ENCODE measurements at places on chromosomes 6 and 20.

DNA sequence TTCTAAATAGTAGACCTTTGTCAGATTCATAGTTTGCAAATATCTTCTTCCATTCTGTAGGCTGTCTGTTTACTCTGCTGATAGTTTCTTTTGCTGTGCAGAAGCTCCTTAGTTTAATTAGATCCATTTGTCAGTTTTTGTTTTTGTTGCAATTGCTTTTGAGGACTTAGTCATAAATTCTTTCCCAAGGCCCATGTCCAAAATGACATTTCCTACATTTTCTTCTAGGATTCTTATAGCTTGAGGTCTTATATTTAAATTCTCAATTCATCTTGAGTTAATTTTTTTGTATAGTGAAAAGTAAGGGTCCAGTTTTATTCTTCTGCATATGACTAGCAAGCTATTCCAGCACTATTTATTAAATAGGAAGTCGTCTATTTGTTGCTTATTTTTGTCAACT, 287.0 kb downstream of the PACRG start:
- no peak for DNase-seq

DNA sequence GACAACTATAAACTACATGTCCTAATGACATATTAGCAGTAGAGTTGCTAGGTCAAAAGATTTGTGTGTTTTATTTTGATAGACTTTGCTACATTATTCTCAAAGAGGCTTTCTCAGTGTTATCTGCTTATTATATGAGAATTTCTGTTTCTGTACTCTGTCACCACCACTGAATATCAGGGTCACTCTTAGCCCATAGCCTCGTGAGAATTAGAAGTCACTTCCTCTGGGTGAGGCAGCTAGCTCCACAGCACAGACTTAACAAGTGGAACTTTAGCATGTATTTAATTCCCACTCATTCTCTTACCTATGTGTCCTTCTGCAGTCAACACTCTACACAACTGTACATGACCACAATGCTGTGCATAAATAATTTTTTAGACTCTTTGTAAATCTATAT, 6.7 kb downstream of the PHACTR2 start:
- no peak for DNase-seq

DNA sequence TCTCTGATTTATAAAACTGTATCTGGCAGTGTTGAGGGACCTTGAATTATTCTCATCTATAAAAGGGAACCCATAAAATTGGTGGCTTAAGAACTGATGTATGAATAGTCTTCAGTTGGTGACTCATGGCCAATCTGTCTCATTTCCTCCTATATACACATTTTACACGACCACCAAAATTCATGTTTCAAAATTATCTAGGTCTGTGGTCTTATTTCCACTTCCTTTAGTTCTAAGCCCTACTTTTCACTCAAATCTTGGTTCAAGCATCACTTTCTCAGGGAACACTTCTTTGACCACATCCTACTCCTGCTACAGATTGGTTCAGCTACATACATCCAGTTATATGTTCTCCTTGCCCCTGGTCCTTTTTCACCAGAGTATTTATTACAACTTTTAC, 18.6 kb upstream of the ENPP1 start:
- no peak for DNase-seq

DNA sequence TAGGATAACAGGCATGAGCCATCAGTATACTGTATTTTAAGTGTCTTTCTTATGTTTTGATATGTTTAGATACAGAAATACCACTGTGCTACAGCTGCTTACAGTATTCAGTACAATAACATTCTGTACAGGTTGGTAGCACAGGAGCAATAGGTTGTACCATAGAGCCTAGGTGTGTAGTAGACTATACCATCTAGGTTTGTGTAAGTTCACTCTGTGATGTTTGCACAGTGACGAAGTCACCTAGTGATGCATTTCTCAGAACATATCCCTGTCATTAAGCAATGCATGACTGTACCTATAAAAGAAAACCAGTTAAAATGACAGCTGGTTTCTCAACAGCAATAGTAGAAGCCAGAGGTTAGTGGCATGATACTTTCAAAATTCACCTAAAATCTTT, 3.0 kb upstream of the ZBTB24 start:
- no peak for DNase-seq

- DNase-seq = no peak
Observed at GRCh38 chr6:22444330-22444729, 125.0 kb upstream of the HDGFL1 start.

DNA sequence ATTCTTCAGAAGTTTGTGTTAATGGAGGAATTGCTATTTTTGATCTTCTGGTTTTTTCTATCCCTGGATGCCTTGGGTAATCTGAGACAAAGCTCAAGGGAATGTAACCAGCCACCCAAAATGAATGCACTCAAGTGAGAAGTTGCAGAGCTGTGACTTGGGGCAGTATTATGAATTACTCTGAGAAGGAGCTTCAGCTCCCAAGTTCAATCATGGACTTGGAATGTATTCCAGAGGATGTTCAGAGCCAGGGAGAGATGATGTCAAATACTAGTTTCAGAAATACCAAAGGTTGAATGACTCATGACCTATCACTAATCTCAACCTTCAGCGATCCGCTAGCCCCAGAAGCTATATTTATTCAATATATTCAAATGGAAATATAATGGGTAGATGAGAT, 375.2 kb upstream of the PLCB4 start:
- peak; percentile 61 for DNase-seq

DNA sequence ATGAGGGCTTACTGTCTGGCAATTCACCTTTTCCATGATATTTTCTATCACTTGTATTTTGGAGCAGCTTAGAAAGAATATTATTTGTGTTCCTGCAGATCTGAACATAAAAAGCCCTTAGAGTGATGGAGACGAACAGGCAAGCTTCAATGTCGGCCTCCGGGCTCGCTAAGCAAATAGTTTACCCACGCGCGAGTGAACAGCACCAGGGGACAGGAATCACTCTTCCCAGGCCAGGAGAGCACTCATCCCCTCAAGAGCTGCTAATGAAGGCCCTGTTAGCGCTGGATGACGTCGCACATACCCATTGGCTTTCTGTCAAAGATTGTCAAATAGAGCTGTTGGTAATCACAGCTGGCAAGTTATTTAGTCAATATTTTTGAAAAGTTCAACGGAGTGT, 395.7 kb downstream of the ZFAND3 start:
- DNase-seq = no peak

- DNase-seq = no peak
Observed at GRCh38 chr6:56346958-56347357, 99.6 kb upstream of the COL21A1 start.

DNA sequence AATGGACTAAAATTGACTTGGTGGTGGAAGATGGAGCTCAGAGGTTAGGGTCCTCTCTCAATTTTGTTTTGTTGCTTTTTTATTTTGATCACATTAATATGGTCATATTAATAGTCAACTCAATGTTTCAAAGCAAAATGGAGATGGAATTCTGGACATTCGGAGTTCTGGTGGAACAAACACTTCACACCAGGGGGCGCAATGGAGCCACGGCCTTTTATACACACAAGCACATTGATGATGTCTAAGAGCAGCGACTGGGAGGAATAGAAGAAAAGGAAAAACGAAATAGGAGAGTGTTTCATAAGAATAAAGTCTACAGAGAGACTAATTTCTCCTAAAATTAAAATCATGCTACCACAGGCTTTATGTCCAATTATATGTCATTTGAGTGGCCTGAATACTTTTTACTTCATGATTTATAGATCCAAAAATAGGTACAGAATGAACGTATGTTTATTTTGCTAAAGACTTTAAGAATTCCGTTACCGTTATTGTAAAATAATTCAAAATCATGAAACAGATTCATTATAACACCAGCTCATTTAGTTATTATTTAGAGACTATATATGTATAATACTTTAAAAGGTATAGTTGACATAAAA, 197.6 kb upstream of the SASH1 start:
- DNase-seq = peak; percentile 35

DNA sequence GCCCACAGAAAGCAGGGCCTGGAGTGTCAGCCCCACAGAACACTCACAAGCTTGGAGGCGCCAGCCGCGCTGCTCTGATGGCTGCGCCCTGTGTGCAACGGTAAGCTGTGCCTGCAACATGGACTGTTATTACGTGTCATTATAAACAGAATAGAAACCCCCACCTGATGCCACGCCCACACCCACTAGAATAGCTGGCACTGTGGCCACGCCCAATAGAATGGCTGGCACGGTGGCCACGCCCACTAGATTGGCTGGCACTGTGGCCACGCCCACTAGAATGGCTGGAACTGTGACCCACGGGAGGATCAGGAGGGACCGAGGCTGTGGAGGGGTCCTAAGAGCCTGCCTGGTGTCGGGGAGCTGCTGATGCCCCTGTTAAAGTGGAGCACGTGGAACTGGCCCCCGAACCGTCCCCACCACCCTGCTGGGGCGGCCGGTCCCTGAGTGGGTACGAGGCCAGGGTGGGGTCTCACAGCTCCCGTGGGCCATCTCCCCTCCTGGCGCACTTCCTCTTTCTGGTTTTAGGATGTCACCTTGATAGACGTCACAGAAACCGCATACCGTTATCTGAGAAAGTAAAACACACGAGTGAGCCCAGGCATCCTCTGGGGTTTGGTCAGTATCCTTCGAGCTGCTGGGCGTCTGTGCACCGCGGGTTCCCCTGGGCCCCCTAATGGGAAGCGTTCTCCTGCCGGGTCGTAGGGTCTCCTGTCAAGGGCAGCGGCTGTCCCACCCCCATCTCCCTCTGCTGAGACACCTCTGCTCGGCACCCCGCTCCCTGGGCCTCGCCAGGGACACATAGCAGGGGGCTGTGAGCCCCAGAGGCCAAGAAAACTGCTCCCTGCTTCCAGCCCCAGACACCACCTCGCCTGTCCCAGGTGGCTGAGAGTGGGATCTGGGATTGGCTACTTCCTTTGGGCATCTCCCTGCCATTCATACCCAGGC, 25.4 kb downstream of the SLC17A9 start:
- no peak for DNase-seq

DNA sequence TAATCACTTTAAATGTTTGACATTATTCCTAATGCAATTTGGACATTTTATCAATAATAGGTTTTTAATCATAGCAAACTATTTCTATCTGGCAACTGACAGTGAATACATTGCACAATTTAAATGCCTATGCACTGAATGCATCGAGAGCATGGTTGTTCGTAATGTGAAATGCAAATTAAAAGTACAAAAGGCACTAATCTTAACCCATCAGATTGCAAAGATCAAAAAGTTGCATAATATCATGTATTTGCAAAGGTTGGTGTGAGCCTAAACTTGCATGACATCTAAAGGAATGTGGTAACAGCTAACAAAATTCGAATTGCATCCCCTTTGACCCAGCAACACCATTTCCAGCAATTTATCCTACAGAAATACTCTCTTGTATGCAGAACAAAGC, 469.9 kb upstream of the IRAK1BP1 start:
- no peak for DNase-seq

DNA sequence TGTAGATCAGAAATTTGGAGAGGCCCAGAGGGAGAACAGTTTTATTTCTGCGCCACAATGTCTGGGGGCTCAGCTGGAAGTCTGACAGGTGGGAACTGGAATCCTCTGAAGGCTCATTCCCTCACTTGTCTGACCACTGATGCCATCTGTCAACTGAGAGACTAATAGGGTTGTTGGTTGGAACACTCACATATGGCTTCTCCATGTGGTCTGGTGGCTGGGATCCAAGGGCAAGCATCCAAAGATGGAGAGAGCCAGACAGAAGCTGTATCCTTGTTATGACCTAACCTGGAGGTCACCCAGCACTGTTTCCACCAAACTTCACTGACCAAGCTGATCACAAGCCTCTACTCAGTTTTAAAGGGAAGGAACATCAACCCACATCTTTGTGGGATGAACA, 117.9 kb upstream of the AKAP12 start:
- DNase-seq = no peak

DNA sequence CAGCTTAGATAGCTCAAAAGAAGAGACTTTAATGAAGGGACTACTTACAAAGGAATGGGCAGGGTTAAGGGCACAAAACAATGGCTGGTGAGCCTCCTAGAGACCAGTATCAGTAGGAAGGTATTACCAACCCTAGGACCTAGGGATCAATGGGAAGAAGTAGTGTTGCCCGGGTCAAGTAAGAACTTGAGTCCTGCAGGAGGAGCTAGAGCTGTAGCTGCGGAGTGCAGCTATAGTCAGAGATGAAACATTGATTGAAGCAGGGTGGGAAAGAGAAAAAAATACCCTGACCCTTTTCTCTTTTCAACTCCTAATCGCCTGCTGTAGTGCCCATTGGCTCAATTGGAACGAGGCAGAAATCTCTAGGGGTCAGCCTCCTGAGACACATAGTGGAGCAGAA, 144.0 kb downstream of the FLRT3 start:
- DNase-seq = no peak
